ENCODE measurements at places on chromosomes 4 and X.

DNA sequence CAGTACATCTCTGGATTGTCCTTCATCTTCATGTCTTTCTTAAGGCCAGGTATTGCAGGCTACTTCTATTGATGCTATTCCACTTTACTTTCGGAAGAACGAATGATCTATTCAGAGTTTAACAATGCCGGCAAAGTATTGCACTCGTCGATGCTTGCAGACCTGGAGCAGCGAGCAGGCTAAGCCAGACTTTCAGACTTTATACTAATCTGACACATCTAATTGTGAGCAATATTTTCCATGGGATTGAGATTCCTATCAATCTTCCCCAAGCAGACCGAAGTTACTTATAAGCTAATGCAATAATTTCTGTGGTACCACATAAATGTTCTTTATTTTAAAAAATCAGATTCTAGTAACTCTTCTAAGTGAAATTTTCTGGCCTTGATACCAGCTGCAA, 1.6 kb downstream of the EMCN start:
- no peak for DNase-seq

GRCh38 chr4:169566021-169566818, 46.2 kb downstream of the NEK1 start:
- DNase-seq, result peak; percentile 61

DNA sequence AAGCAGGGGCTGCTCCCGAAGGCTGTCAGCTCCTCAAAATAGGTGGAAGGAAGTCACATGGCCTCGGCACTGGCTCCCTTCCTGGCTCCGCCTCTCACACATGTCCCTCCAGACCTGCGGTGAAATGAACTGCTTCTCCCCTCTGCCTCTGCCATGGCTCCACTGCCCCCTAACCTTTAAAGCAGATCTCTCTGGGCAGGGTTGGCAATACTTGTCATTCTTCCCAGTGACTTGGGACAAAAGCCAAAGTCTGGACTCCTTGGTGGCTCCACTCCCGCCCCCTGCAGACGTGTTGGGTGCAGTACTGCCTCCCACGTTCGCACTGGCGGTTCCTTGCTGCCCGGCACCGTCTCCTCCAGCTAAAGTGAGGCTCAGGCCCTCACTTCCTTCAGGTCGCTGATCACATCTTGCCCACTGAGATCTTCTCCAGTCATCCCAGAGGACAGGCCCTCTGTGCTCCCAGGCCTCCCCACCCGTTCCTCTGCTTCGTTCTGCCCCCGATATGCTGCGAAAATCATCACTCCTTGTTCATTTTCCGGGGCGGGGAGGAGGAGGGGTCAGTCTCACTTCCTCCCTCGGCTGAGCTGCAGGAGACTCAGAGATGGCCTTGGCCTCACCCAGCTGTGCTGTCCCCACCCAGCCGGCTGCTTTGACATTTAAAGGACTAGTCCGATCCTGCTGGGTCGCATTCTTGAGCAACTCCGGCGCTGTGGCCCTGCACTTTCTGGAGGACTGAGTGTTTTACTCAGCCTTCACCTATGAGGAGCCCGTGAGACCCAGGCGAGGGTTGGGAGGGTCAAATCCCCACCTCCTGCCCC, 97.4 kb downstream of the PHKA2 start:
- DNase-seq, result peak; percentile 62

GRCh38 chr4:184936071-184936470, 82.2 kb upstream of the HELT start:
- no peak for DNase-seq

- DNase-seq, result no peak
Measured at GRCh38 chrX:138890491-138890890, 179.0 kb upstream of the FGF13 start.

DNA sequence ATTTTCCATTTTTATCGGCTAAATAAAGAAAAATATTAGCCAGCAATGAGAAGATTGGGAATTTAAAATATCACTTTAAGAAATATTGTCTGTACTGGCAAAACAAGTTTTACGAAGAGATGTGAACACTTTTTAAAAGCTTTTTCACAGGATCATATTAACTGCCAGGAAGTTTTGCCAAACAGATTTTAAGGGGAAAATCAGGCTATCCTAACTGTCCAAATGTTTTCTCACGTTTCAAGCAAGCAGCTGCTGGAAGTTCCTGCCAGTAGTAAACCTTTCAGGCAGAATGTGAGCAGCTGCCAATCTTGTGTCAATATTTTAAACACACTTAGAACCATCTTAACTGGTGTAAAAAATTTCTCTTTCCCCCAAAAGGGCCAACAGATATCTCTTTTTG, 101.1 kb downstream of the ADGRL3 start:
- DNase-seq, result no peak

DNA sequence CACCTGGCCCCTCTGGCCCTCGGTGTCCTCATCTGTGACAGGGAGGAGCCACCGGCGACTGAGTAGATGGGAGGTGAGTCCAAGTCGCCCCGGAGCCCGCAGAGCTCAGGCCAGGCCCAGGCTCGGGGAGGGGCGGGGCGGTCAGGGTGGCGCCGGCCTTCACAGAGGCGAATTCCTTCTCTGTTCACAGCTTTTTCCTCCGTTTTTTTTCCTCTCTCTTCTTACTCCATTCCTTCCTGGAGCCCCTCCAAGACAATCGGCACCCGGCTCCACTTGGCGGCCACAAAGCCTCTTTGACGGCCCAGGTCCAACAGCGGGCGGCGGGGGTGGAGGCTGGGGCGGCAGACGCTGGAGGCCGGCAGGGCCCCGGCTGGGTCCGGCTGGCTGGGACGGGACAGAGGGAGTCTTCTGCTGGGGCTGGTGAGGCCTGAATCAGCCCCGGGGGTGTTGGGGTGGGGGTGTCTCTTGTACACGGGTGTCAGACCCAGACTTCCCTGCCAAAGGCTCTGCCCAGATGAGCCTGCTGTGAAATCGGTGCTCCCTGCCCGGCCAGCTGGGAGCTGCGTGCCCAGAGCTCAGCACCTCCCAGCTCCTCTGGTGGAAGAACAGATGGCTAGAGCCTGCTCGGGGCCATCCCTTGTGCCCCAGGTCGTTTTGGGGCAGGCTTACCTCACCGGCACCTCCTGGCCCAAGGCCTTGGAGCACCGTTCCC, 22.6 kb downstream of the FGFRL1 start:
- DNase-seq, result no peak

- no peak for DNase-seq
Measured at GRCh38 chrX:13125188-13125587, 80.8 kb upstream of the FAM9C start.

DNA sequence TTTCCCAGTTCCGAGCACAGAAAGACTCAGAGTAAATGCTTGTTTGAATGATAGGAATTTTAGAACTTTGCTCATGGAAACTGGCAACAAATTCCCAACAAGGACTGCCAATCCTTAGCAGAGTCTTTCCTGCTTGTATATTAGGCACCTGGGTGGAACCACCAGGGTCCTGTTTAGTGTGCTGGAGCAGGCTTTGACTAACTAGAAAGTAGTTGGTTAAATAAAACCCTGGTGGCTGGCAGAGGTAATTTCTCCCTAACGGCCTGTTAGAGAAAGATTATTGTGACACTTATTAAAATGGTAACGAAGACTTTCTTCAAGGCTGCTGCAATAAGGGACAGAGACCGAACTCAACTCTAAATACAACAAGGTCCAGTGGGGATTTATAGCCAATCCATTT, 103.6 kb upstream of the TEX13D start:
- no peak for DNase-seq

DNA sequence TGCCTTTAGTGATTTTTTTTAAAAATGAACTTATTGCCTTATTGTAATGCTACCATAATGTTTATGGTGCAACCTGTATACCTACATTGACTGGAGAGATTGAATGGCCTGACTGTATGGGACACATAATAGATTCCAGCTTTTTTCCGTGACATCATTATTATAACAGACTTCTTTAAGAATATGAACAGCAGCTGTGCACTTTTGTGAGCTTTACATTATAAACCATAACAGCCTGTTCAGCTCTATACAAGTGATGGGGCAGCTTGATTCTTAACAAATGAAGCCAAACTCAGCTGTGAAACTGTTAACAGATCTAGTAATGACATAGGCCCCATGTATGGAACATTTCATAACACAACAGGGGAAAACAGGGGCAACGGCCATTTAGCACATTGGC, 187.0 kb downstream of the BMPR1B start:
- DNase-seq, result no peak

DNA sequence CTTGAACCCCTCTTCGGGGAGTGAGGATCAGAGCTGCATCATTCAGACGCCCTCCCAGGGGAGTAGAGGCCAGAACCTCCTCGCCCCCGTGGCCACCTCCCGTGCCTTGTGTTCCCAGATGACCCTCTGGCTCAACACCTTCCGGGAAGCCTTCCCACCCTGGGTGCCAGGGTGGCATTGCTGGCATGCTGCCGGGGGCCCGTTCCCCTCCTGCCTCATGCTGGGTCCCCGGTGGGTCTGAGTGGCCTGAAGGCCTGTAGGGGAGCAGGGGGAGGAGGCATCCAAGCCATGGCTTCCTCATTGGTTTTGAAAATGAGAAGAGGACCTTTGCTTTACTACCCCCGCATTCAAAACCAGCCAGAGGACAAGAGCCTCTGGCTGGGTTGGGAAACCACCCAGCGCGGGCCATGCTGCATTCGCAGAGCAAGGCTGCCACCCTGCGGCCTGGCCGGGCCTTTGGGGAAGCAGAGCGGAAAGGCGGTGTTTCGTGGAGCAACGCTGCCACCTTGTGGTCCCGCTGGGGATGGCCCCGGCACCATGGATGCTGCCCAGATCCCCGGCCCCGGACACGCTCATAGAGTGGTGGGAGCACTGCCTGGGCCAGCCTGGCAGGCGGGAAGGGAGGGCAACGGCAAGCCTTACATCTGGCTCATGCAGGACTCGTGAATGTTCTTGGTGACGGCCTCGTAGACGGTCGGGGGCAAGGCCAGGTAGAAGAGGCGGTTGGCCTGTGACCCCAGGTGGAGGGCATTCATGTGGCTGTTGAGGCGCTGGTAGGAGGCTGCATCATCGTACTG, 11.9 kb downstream of the G6PD start:
- peak; percentile 95 for DNase-seq

DNA sequence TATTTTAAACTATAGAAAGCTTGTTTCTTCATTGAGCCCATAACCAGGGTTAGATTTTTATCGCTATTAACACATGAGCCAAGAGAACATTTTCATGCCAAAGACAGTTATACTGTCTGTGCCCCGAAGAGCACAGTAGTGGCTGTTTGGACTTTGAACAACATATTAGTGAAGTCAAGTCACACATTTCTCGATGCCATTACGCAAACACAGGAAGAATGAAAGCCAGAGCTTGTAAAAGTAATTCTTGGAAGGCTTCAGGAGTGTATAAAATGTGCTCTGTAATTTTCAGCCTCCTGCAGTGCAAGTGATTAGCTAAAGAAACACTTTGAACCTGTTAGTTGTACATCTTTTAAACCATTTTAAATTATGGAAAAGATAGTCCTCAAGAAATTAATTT, 590.7 kb upstream of the PITX2 start:
- DNase-seq, result no peak

DNA sequence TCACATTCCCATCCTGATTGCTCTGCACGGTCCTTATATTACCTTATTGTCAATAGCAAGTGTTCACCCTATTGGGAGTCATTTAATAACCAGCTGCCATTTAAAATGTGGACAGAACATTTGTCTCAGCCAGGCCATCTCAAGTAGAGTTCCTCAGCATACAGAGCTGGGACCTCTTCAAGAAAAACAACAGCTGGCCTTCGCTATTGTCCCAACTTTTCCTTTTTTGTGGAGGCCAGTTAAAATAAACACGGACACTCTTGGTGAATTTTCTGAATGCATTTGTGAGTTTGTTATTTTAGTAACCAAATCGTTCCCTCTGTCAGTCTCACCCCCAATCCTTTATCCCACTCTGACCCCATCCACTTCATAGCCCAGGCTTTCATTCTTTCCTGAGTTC, 395.3 kb upstream of the PITX2 start:
- no peak for DNase-seq

- no peak for DNase-seq
Measured at GRCh38 chr4:116016201-116016600, 902.8 kb upstream of the NDST4 start.

DNA sequence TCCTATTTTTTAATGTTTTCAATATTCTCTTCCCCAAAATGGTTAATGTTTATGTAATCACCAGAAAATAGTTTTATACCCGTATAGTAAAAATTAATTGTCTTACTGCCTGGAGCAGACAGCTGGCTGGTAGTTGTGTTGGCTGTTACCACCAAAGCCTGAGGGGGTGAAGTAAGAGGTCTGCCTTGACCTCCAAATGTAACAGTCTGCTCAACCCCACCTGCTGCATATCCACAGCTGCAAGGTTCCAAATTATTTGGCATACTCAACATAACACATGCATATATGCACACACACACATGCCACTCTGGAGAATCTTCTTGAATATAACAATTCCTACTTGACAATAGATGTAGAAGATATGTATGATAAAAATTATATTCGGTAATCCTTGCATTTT, 624.3 kb downstream of the ADGRL3 start:
- no peak for DNase-seq

- DNase-seq, result peak; percentile 47
Measured at GRCh38 chrX:38754102-38754790, 47.0 kb upstream of the MID1IP1 start.

- no peak for DNase-seq
Measured at GRCh38 chr4:52410971-52411370, 248.1 kb downstream of the USP46 start.

DNA sequence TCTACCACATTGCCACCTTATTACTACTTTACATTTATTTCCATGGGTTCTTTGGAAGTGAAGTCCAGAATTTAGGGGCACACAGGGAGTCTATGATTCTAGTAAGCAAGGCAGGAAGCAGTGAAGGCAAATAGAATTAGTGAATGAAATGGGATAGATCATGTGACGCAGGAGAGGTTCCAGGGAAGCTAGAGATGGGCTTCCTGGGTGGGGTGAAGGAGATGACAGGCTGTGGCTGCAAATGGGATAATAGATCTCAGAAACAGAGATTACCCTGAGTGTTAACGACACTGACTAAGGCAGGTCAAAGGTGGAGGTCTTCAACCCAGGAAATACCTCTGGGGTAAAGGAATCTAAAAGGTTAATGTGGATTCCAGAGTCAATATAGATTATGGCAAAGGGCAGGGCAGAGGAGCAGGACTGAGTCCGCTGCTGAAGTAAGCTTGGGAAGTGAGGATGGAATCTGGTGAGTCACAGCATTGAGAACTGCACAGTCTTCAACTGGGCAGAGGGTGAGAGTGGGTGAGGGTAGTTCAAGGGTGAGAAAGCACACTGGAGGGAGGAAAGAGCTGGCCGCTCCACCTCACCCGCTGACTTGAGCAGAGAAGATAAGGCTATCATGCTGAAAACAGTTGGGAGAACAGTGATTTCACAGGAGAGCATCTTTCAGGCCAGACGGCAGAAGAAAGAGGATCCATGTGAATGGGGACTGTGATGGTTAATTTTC, 70.8 kb downstream of the ANXA3 start:
- no peak for DNase-seq
